Type B pancreatic cell (in vitro differentiated cells): ENCODE measurements at places on chromosomes 3 and 15.

GRCh38 chr15:90986790-90987507, 7.4 kb downstream of the PRC1 start:
- DNase-seq = no peak
- H3K27me3 ChIP-seq = no peaks in the 10 kb centered on the region
- H3K27ac ChIP-seq = peak overlapping the region; percentile 88
- H3K4me1 ChIP-seq = peaks cover 20% of the 10 kb centered on the region

DNA sequence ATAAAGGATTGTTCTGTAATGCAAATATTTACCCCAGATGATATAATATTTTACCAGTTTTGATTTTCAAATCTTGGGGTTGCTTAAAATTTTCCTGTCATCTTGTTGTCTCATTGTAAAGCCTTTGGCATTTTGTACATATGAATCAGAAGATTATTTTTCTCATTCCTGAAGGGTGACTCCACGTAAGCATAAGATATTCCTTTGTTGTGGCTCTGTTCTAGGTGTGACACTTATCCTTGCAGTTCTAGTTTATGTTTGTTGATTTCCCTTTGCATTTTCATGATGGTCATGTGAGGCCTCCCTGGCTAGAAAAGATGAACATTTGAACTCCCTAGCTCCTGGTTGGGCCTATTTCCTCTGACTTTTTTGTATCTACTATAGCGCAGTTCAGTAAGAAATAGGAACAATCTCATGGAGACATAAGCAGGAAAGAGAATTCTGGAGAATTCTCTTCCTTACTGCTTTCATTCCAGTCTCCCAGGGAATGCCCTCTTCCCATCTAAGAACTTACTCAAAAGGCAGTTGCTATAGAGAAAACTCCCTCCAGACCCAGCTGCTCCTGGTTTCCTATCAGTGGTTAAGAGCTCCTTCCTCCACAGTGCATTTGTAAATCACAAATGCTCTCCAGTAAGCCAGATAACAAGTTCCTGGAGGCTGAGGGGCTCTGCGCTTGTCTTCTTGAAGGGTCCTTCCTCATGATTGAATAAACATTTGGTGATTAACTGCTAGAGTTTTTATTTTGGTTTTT, 124.7 kb downstream of the WNT5A start:
- no peaks in the 10 kb centered on the region for H3K36me3 ChIP-seq
- peaks cover 5% of the 10 kb centered on the region for H3K4me1 ChIP-seq
- no peak for DNase-seq
- no peak overlapping the region for H3K4me3 ChIP-seq

DNA sequence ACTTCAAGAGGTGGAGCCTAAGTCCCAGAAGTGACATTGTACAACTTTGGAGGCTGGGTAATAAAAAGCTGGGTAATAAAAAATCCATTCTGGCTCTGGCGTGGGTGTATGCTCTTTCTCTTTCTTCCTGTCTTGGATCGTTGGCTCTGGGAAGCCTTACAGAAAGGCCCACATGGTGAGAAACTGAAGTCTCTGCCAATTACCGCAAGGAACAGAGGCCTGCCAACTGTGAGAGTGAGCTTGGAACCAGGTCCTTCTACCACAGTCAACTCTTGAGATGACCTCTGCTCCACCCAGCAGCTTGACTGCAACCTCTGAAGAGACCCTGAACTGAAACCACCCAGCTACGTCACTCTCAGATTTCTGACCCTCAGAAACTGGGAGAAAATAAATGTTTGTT, 51.0 kb downstream of the NR2F2 start:
- H3K27me3 ChIP-seq = peaks cover 8% of the 10 kb centered on the region
- H3K4me3 ChIP-seq = no peak overlapping the region
- no peaks in the 10 kb centered on the region for H3K36me3 ChIP-seq
- H3K27ac ChIP-seq = no peak overlapping the region

DNA sequence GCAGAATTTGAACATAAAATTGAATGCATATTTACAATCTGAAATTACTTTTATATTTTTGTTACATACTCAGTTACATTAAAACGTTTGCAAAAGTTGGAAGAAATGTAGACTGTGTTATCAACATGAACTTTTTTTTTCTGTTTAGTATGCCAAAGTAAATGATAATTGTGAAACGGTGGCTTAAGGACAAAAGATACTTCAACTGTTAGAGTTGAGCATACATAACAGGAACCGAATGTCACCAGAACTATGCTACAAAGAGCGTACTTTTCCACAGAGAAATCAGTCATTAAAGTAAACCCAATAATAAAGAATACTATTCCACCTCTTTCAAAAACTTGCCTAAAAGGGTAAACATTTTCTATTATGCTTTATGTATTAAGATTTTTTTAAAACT, 14.3 kb upstream of the DHX36 start:
- no peaks in the 10 kb centered on the region for H3K27me3 ChIP-seq
- no peak overlapping the region for H3K4me3 ChIP-seq
- no peaks in the 10 kb centered on the region for H3K4me1 ChIP-seq
- no peak overlapping the region for H3K27ac ChIP-seq

- peaks cover 16% of the 10 kb centered on the region for H3K4me1 ChIP-seq
- peaks cover 12% of the 10 kb centered on the region for H3K36me3 ChIP-seq
- H3K27me3 ChIP-seq = peaks cover 41% of the 10 kb centered on the region
- peak within 1 kb of the TSS; percentile 95 for H3K4me3 ChIP-seq
- peak within 1 kb of the TSS; percentile 88 for H3K27ac ChIP-seq
These were observed at the start of gene THBS1 for GRCh38 chr15:39580485-39581241. Gene THBS1 (plus strand): TSS chr15:39581079. CDS start chr15:39581858, 779 bp downstream.

DNA sequence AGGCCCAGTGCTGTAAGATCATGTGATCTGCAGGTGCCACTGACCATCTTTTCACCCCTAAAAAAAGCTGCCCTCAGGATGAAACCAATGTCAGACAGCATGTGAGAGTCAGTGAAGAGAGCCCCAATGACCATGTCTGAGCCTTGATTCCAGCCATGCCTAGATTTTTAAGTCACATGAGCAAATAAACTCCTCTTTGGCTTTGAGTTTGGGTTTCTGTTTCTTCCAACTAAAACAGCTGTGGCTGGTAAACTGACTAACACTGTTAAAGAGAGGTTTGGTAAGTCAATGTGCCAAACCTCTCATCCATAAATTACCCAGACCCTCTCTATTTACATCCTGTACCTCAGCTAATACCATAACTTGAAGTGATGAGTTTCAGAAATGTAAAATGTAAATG, 8.3 kb downstream of the MYO5A start:
- H3K36me3 ChIP-seq = no peaks in the 10 kb centered on the region
- H3K4me1 ChIP-seq = no peaks in the 10 kb centered on the region
- DNase-seq = no peak
- no peak overlapping the region for H3K4me3 ChIP-seq
- H3K27me3 ChIP-seq = no peaks in the 10 kb centered on the region
- no peak overlapping the region for H3K27ac ChIP-seq

DNA sequence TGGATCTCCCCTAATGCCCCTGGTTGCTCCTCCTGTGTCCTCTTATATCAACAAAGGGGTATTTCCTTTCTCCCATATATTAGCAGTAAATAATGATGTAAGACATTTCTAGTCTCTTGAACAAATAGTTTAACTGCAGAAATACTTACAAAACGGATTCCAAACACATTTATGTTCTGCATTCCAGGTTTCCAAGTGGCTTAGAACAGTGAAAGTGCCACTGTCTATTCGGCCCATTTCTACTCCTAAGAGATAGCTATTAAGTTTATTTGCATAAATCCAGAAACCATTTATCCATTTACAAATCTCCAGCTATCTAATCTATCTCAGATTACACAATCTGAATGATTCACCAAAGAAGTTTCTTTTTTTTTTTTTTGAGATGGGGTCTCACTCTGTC, 55.8 kb upstream of the FRMD4B start:
- peaks cover 12% of the 10 kb centered on the region for H3K4me1 ChIP-seq
- no peaks in the 10 kb centered on the region for H3K36me3 ChIP-seq

GRCh38 chr3:194522579-194523046, 35.8 kb upstream of the ATP13A3 start:
- no peak for DNase-seq
- H3K27ac ChIP-seq = no peak overlapping the region
- peaks cover 8% of the 10 kb centered on the region for H3K4me1 ChIP-seq
- no peak overlapping the region for H3K4me3 ChIP-seq
- no peaks in the 10 kb centered on the region for H3K36me3 ChIP-seq
- no peaks in the 10 kb centered on the region for H3K27me3 ChIP-seq

- no peak overlapping the region for H3K27ac ChIP-seq
- peaks cover 4% of the 10 kb centered on the region for H3K27me3 ChIP-seq
- H3K36me3 ChIP-seq = no peaks in the 10 kb centered on the region
- no peak overlapping the region for H3K4me3 ChIP-seq
These were observed 5.9 kb downstream of the CYP19A1 start for GRCh38 chr15:51332206-51333147.

DNA sequence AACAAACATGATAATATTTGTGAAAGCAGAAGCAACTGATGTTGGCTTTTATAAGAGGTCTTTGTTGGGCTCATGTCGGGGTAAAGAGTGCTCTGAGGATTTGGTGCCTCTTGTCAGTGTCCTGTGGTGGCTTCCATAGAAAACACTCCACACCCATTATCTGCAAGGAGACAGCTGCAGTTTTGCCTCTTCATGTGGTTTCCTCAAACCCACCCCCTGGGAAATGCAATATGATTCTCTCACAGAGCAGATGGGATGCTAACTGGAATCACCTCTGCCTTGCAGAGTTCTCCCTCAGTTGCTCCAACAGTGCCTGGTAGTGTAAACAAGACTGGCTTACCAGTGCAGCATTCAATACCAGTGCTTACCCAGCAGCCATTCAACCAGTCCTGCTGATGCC, 771.4 kb upstream of the CFAP20DC start:
- H3K27me3 ChIP-seq = no peaks in the 10 kb centered on the region
- H3K4me3 ChIP-seq = no peak overlapping the region
- H3K36me3 ChIP-seq = peaks cover 4% of the 10 kb centered on the region
- no peak for DNase-seq
- peaks cover 14% of the 10 kb centered on the region for H3K4me1 ChIP-seq
- H3K27ac ChIP-seq = no peak overlapping the region

DNA sequence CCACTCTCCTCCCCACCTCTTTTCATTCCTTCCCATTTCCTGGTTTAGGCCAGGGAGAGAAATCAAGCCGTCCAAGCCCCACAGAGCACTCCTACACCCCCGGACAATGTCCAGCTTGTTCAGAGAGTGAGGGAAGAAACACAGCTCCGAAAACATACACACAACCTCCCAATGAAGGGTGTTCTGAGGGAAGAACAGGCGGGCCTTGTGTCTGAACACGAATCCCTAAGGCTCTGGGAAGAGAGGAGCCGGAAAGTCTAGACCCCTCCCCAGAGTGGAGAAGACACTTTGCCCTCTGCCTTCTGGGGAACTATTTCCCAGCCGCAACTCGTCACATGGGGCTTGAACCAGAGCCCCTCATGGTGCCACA, 30.5 kb downstream of the ACAN start:
- no peaks in the 10 kb centered on the region for H3K4me1 ChIP-seq
- no peaks in the 10 kb centered on the region for H3K36me3 ChIP-seq
- no peak for DNase-seq
- no peak overlapping the region for H3K4me3 ChIP-seq

- no peak overlapping the region for H3K27ac ChIP-seq
- no peak overlapping the region for H3K4me3 ChIP-seq
- DNase-seq = no peak
These were observed 715.6 kb downstream of the ROBO1 start for GRCh38 chr3:79052054-79052681.

DNA sequence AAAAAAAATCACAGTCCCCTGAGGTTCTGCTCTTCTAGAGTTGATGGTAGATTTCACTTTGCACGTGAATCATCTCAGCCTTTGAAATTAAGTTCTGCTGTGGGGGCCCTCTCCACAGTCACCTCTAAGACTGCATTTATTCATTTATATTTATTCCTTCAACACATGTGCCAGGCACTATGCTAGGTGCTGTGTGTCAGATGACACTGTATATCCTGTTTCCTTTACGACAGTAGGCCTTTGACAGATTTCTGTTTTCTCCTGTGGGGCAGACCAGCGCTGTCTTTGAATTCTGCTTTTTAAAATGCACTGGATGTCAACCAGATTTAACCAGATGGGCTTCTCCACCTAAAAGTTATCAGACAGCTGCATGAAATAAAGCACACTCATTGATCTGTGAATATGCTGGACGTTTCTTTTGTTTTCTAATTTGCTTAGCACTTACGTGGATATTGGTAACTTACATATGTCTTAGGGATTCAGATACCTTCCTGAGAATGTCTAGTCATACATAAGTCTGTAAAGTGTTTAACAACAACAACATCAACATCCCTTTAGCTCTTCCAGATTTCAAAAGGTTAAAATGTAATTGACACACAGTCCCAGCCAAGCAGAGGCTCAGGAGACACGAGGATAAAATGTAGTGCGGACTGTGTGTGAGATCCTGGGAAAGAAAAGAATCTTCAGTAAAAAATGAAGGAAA, 525.5 kb upstream of the MCTP2 start:
- peaks cover 4% of the 10 kb centered on the region for H3K27me3 ChIP-seq
- H3K4me1 ChIP-seq = peaks cover 29% of the 10 kb centered on the region
- no peak for DNase-seq
- no peak overlapping the region for H3K4me3 ChIP-seq

DNA sequence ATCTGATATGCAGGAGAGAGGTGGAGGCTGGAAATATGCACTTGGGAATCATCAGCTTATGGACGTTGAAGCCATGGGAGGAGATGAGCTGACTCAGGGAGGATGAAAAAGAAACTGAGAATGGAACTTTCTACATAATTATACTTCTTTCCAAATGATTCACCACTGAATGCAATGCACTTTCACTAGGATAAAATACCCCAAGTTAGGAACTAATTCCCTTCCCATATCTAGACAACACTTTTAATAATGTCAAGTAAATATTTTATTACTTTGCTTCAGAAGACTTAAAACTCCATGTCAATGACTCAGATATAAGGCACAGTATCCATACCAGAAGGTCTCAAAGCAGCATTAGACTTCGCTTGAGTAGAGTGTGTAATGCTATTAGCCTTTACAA, 24.2 kb downstream of the NPTN start:
- no peaks in the 10 kb centered on the region for H3K36me3 ChIP-seq
- H3K27ac ChIP-seq = no peak overlapping the region

DNA sequence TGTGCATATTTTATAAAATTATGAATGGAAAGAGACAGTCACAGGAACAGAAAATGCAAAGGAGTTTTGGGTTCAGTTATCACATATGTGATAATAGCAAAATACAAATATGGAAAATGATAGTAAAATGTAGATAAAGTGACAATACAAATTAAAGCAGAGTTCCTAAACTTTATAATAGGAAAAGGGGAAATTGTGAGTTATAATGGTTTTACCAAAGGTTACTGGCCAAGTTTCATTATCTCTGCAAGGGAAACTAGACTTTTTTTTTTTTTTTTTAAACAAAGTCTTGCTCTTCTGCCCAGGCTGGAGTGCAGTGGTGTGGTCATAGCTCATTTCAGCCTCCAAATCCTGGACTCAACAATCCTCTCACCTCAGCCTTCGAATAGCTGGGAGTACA, 228.7 kb upstream of the CGNL1 start:
- no peak for DNase-seq
- peaks cover 21% of the 10 kb centered on the region for H3K36me3 ChIP-seq
- H3K4me1 ChIP-seq = peaks cover 13% of the 10 kb centered on the region

- DNase-seq = no peak
- H3K27me3 ChIP-seq = peaks cover 8% of the 10 kb centered on the region
- no peaks in the 10 kb centered on the region for H3K4me1 ChIP-seq
- no peak overlapping the region for H3K27ac ChIP-seq
These were observed 182.9 kb upstream of the RORA start for GRCh38 chr15:61411902-61412510.
